Brain pericyte (primary cell): ENCODE measurements at places on chromosomes 7 and 10.

- DNase-seq, result no peak
These were observed 31.1 kb upstream of the RET start for GRCh38 chr10:43045631-43046287.

DNA sequence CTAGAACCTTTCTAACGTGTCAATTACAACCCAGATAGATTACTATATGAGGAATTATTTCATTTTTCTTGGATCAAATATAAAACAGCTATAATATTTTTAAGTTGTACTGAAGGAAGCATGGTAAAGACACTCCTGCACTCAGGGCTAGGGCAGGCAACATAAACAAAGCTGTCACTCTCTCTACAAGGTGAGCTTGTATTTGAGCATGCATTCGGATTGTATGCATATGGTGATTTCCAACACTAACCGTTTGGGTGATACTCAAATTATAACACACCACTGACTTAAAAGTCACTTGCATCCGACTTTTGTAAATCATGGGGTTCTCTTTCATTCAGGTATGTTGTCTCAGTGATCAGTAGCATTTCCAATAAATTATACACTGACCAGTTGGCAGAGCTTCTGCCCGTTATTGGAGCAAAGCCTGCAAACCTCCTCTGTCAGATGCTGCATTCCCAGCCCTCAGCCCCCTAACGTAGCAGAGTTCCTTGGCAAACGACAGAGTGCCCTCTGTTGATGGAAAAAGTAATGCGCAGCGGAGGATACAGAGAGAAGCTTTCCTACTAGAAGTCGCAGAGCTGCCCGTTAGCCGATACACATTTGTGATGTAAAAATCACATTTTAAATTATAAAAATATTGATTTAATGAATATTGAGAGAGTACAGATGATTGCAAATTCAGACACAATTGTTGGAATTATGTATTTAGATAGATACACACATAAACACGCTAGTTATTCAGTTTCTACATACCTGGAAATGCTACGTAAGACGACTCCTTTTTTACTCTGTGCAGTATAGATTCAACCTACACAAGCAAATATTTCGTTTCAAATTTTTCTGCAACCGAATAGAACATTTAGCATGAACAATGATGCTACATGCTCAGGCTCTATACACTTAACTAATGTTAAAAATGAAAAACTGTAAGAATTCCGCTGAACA, 173.9 kb upstream of the SP4 start:
- no peak for DNase-seq

DNA sequence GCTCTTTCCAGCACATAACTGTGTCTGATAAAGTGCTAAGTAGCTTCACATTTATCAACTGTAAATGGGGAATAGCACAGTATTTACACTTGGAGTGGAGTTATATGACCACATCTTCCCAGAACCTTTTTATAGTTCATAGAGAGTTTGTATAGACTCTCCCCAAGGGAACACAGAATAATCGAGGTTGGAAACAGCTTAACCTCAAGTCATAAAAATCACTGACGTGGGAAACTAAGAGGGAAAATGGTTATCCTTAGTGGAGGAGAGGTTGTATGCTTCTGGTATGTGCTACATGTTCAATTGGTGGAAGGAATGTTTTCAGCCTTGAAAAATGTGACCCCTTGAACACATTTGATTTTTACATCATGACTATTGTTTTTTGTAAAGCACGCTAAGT, 167.9 kb upstream of the KIAA1217 start:
- DNase-seq, result no peak

GRCh38 chr7:4058158-4058557, 623.9 kb upstream of the FOXK1 start:
- no peak for DNase-seq

GRCh38 chr10:50541921-50542320, 81.8 kb downstream of the SGMS1 start:
- DNase-seq, result no peak

DNA sequence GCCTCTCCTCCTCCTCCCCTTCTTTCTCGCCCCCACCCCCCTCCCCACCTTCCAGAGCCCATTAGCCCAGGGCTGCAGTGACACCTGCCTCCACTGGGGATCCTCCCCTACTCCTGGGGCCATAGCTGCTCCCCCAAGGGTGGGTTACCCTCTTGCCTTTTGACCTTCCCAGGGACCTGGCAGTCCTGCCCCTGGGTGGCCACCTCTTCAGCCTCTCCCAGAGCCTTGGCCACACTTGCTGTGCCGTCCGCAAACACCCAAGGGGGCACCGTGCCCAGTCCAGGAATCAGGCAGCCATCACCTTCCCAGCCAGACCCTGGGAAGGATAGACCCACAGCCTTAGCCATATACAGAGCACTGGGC, 19.8 kb upstream of the CLDN4 start:
- no peak for DNase-seq

DNA sequence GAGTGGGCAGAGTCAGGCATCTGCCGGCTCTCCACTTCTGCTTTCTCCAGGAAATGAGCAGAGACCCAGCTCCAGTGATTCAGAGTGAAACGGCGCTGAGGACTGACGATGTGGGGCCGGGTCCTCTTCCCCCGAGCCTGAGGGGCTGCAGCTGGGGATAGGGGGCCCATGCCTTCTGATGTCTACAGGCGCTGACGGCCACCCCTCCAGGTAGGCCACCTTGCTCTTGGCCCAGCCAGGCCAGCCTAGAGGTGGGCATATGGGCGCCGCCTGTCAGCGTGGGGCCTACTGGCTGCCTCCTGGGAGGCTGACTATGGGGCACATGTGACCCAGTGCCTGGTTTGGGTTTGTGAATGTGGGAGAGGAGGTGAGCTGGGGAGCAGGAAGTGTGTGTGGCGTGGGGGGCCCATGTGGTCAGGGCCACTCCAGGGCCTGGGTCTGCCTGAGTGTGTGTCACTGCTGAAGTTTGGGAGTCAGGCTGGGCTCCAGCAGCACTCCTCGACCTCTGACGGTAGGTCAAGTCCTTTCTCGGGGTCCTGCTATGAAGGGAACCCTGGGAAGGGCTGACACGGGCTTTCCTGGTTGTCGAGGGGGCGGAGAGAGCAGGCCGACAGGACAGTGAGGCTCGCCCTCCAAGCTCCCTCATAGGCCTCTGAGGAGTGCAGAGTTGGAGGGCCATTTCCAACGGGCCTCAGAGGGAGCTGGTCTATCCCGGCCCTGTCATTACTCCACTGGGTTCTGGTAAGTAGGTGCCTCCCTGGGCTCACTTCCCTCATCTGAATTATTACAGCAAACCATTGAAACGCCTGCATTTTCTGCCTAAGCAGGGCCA, at the start of gene WDFY4:
TSS of gene WDFY4 (plus strand) at position 82 of the 832 bp plus-strand sequence. CDS start 24,860 bp downstream, outside the sequence.
- no peak for DNase-seq

- no peak for DNase-seq
These were observed 396.0 kb downstream of the SEMA3D start for GRCh38 chr7:84790882-84791281.

- no peak for DNase-seq
These were observed 138.8 kb downstream of the JCAD start for GRCh38 chr10:29920408-29921070.

DNA sequence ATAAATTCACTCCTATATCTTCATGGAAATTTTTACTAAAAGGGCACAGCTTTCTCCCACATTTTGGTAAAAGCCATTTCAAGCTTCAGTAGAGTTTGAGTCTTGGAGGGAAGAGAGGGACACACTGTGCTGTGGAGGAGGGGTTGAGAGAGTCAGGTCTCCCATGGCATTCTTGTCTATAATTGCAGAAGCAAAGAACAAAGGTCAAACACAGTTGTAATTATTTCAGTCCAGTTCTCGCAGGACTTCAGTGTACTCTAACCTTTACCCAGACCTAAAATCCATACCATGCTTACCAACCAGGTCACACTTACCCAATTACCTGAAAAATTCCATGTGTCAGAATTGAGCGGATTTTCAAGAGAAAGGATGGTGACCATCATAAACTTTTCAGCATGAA, 298.4 kb downstream of the XPNPEP1 start:
- no peak for DNase-seq

- DNase-seq, result peak; percentile 60
These were observed 30.6 kb downstream of the PALD1 start for GRCh38 chr10:70508912-70509756.

DNA sequence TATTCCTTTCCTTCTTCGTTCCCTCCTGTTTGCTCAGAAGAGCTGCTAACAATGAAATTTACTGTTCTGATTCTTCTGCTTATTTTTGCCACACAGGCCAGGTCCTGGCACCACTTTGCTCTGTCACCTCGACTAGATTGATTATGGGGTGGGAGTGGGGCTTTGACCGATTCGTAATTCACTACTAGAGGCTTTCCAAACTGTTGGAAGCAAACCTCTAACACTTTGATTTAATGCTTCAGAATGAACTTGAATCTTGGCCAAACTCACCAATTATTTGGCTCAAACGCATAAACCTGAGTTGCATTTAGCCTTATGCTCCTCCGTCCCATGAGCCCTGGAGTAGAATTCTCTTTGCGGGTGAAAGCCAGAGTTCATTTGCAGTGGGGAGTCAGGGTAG, 476.2 kb upstream of the FZD8 start:
- no peak for DNase-seq

DNA sequence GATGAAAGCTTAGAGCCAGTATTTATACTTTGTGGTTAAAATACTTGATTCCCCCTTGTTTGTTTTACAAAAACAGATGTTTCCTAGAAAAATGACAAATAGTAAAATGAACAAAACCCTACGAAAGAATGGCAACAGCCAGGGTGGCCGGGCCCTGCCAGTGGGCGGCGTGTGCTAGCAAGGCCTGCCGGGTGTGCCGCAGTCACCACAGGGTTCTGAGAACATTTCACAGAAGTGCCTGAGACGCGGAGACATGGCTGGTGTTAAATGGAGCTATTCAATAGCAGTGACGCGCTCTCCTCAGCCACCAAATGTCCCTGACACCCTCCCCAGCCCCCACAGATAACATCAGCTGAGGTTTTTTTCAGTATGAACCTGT, 14.5 kb downstream of the GPR146 start:
- no peak for DNase-seq
